ENCODE measurements at places on chromosomes 11 and 22.

DNA sequence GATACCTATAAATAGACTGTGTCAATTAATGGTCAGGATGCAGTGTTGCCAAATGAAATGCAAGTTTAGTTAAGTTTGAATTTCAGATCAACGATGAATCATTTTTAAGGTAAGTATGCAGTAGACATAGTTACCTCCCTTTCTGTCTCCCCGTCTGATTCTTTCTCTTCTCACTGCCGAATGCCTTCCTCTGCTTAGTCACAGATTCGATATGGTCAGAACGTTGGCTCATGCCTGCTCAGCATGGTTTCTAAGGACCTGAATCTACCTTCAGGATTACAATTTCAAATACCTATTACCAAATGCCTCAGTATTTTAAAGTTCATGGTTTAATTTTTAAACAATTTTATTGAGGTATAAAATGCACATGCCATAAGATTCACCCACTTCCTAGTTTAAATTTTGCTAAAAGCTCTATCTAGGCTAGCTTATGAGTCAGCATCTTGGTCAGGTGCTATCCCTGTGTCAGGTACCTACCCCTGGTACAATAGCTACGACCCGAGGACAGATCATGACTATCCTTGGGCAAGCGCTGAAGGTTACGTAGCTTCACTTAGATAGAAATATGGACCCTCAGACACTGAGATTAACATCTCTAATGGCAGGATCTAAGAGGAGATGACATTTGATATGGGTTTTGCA is 78.2 kb upstream of the SPON1 start:
- DNase-seq = no peak

GRCh38 chr11:22477312-22477711 is 139.1 kb downstream of the SLC17A6 start:
- DNase-seq = no peak

DNA sequence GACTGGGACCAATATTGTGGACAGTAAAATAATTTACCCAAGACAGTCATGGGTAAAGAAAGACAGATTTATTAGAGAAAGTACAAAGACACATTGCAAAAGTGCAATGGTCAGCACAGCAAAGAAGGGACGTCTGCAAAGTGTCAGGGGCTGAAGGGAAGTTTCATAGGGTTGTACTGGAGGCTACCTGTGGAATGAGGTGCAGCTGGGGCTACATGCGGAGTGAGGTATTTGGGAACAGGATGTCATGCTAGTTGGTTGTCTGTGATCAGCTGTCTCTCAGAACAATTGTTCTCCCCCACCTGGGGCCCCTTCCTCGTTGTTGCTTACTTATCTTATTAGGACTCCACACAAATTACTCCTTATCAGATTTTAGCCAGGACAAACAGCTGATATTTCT is 11.4 kb upstream of the APOL3 start:
- no peak for DNase-seq

DNA sequence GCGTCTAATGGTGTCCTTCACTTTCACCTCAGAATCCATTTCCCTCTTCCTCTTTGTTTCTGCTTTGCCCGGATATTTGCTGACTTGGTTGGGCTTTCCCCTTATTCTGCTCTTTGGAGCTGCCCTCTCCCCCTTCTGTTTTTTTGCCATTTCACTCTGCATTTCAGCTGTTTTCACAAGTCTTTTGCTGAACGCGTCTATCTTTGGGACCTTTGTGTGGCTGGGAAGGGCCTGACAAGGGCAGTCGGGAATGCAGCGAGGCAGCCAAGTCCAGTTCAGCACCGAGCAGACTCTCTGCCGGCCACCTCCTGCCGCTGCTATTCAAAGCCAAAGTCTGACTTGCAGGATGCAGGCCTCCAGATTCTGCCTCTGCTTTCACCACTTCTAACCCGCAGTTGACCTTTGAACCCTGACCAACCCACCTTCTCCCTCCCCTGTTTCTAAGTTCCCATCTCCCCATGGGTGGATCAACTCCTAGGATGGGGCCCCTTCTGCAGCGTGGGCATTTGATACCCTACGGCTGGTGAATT is 38.2 kb downstream of the FEZ1 start:
- no peak for DNase-seq

DNA sequence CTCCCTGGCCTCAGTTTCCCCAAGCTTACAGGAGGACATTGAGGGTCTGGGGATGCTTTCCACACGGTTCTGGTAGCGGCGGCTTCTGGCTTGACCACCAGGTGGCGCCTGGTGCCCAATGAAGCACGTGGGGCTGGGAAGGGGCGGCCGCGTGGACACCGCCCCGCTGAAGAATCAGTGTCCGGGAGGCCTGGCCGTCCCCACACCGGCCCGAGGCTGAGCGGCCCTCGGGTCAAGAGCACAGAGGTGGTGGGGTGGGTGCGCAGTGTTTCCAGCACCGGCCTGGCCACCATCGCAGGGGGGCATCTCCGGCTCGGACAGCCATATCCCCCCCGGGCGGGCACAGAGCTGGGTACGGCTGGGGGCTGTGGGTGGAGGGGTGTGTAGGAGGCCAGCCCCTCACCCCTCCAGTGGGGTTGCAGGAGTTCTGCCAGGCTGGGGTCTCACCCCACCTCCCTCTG is 27.8 kb upstream of the PPARA start:
- DNase-seq = no peak

- no peak for DNase-seq
These were observed 59.4 kb downstream of the KCNA4 start for GRCh38 chr11:29957431-29957830.

- DNase-seq = no peak
These were observed 1.3 kb downstream of the CLMP start for GRCh38 chr11:123193742-123194141.

DNA sequence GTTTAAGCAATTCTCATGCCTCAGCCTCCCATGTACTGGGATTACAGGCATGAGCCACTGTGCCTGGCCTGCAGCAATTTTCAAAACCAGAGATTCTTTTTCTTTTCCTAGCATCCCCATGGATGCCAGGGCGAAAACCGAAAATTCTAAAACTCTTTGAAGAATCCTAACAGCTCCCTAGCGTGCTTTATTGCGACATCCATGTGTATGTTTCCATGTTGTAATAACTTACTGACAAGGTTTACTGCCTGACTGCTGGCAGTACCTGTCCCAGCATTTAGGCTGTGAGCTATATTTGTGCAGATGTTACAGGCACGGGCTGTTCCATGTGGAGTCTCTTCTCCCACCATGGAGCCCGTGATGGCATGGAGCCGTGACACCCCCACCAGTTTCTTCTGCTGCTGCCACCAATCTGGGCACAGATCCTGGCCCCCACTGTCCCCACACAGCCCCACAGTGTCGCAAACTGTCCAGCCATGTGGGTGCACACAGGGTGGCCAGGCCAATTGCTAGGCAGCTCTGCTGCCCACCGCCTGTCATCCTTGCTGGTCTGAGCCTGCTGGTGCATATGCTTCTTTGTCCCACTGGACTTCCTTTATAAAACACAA is 7.1 kb upstream of the TAB1 start:
- DNase-seq = no peak

DNA sequence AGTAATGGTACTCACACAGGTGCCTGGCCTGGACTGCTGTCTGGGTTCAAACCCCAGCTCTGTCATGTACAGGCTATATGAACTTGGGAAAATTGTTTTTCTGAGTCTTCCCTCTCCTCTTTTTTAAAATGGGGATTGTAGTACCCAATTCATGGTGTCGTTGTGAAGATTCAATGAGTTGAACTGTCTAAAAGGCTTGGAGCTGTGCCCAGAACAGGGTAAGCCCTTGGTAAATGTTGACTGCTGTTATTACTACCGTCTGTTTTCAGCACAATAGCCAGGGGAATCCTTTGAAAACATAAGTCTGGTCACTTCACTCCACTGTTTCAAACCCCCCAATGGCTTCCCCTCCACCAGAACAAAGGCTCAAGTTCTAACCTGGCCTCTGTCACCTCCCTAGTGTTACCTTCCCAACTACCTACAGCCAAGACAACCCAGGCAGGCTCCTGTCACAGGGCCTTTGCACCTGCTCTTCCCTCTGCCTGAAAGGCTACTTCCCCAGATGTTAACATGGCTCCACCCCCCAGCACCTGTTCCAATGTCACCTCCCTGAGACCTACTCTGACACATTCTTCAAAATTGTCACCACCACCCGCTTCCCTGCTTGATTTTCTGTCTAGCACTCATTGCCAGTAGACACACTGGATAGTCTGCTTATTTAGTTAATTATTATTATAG is 152.8 kb downstream of the CHST1 start:
- no peak for DNase-seq

GRCh38 chr11:14417186-14417585 is 58.2 kb upstream of the RRAS2 start:
- DNase-seq = no peak

DNA sequence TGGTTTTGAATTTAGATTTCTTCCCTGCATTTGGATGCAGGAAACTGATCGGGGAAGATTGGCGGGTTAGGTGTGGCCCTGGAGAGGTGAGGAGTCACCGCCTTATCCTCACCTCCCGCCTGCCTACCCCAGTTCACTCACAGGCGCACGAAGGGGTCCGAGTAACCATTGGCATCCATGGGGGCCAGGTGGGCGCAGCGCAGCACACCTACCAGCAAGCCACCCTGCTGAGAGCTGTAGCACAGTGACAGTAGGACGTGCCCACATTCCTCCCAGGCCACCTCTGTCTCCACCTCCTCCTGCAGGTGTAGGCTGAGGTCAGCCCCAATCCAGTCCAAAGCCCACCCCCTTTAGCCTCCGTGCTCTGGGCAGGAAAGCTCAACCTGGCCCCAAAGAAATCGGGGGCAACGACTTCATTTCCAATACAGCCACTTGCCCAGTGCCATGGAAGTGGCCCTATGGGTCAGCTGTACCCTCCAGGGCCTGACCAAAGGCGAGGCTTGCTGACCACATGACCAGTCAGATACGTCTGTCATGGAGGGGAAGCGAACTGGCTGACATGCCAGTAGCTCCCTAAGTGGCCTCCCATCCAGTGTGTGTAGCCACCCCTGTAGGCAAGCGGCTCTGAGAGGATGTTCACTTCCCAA is 6.7 kb downstream of the NDUFV1 start:
- DNase-seq = no peak

GRCh38 chr11:66072518-66072917 is 2.4 kb downstream of the PACS1 start:
- DNase-seq = no peak

- no peak for DNase-seq
These were observed 37.3 kb downstream of the PHF21B start for GRCh38 chr22:44972363-44973083.
